ACHN (cell line): ENCODE measurements at places on chromosomes 11 and 22.

DNA sequence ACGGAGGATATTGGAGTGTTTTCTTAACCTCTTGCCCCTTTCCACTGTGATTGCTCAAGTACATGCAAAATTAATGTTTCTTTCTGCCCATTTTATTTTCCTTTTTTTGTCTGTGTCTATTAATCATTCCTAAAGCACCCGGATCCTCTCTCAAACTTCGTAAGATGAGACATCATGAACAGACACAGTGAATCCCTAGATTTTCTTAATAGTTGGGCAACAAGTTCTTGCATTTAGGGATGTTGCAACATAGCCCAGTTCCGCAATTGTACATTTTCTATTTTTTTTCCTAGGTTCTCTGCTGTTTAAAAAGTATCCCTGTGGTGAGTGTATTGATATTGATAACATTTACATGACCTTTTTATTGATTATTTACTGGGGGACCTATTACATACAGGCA is 2.9 kb downstream of the FAM111A start:
- no peak for DNase-seq

DNA sequence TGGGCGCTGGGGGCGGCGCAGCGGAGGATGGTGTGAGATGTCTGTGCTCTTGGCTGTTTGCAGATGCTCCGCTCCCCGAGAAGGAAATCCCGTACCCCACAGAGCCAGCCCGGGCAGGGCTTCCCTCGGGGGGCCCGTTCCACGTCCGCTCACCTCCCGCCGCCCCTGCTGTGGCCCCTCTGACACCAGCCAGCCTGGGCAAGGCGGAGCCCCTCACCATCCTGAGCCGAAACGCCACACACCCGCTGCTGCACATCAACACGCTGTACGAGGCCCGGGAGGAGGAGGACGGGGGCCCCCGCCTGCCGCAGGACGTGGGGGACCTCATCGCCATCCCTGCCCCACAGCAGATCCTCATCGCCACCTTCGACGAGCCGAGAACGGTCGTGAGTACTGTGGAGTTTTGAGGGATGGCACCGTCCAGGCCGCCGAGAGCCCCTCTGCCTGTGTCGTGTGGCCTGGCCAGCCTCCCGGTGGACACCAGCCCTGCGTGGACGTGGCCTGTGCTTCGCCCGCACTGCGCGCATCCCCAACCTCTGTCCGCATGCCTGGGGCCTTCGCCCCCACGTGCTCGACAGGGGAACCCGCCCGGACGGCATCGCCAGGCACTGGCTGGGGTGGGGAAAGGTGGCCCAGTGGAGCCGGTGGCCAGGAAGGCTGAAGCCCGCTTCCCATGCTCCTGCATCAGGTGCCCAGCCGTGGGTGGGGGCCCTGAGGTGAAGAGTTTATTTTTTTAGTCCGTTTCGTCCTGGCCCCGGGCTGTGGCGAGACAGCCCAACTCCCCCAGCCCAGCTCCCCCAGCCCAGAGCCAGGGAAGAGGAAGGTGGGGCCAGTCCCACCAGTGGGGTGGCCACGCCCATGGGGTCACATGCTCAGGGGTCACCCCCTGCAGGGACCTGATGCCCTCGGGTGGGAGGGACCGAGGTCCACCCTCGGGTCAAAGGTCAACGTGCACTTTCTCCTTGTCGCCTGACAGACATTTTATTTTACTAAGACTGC is 6.5 kb upstream of the TRABD start:
- DNase-seq: no peak

GRCh38 chr11:88068848-88069554 is 106.2 kb downstream of the RAB38 start:
- no peak for DNase-seq

DNA sequence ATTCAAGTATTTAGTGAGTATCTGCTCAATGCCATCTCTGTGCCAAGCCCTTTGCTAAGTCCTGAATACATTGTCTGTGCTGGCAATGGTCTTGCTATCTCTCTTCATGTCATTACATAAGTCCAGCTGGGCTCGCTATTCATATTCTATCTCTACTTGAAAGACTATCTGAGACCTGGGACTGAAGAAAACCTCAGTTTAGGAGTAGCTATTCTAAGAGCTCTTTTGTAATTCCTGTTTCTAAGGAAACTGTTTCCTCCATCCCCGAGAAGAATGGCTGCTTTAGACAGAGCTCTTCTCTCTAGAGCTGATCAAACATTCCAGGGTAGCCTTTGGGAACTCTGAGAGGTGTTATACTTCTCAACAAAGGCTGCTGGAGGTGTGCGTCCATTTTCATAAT is 33.0 kb downstream of the SLC17A6 start:
- DNase-seq: no peak

- no peak for DNase-seq
Observed at GRCh38 chr11:114286229-114286628, 10.0 kb upstream of the NNMT start.

DNA sequence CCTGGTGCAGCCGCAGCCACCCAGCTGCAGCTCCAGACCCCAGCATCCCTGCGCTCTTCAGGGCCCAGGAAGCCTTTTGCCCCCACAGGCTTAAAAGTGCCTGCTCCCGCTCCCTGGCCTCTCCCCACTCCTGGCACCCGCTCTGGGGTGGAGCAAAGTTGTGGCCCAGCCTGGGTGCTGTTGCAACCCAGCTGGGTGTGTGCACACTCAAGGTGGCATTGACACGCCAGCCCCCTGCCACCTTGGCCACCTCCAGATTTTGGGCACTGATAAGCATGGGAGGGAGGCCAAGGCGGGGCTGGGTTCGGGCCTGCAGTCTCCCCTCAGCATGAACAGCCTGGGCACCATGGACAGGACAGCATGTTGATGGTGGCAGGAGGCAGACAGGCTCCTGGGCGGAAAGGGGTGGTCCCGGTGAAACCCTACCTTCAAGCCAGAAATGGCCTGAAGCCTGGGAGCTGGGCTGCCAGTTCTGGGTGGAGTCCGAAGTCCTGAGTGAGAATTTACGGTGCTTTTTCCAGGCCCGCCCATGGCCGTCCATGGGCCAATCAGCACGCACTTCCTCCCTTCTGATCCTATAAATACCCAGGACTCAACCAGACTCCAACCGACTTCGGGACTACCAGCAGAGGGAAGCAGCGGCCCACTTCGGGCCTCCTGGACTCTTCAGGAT is 23.6 kb upstream of the RNASEH2C start:
- peak; percentile 10 for DNase-seq

DNA sequence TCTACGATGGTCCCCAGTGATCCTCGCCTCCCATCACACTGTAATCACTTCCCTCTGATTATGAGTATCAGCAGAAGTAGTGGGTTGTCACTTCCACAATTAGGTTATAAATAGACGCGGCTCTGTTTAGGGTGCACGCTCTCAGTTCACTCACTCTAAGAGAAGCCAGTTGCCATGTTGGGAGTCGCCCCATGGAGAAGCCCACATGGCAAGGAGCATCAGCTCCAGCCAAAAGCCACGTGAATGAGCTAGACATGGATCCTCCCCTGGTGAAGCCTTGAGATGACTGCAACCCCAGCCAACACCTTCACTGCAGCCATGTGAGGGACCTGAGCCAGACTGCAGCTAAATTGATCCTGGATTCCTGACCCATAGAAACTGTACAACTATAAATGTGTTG is 26.4 kb upstream of the MYOD1 start:
- DNase-seq: no peak

DNA sequence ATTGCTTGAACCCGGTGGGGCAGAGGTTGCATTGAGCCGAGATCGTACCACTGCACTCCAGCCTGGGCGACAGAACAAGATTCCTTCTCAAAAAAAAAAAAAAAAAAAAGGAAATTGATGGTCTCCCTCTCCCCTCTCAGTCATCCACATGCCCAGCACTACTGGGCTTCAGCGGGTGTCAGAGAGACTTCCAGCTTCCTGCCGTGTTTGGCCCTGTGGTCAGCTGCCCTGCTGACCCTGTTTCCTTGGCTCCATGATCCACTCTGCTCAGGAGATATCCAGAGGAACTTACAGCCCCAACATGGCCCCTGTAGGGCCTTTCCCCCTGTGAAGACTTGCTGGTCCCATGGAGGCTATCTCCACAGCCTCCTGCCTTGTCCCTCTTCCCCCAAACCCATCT is 6.1 kb upstream of the PNPLA3 start:
- DNase-seq: no peak

DNA sequence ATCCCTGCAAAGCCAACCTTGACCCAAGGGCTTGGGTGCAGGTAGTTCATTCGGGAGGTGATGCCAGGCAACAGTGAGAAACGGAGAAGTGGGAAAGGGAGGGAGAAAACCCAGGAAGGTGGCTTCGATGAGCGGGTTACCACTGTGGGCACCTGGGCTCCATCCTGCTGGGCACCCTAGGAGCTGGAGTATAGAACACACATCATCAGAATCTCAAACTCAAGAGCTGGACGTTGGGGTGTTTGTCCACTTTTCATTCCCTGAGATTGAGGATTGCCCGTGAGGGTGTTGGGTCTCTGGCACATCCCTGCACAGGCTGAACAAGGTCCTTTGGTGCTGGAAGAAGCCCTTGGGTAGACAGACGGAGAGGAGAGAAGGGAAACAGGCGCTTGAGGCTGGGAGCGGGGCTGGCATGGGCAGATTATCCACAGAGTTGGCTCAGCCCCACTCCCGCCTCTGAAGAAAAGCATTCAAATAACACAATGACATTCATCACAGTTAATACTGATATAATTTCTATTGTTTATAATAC is 70.4 kb downstream of the LRRC32 start:
- no peak for DNase-seq

DNA sequence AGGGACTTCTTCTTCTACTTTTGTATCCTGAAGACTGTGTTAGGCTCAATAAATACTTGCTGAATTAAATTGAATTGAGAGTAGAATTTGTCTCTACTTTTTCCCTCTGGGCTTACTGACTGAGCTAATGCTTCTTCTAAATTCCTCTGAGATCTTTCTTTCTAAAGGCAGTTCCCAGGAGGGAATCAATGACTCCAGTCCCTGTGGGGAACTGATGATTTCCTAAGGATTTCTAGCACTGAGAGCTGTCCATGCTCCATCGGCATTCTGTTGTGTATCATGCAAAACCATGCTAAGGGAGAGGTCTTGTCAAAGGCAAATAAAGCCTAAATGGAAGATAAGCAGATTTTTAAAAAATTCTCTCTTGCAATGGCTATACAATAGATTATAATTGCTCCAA is 148.8 kb upstream of the KIRREL3 start:
- DNase-seq: no peak

DNA sequence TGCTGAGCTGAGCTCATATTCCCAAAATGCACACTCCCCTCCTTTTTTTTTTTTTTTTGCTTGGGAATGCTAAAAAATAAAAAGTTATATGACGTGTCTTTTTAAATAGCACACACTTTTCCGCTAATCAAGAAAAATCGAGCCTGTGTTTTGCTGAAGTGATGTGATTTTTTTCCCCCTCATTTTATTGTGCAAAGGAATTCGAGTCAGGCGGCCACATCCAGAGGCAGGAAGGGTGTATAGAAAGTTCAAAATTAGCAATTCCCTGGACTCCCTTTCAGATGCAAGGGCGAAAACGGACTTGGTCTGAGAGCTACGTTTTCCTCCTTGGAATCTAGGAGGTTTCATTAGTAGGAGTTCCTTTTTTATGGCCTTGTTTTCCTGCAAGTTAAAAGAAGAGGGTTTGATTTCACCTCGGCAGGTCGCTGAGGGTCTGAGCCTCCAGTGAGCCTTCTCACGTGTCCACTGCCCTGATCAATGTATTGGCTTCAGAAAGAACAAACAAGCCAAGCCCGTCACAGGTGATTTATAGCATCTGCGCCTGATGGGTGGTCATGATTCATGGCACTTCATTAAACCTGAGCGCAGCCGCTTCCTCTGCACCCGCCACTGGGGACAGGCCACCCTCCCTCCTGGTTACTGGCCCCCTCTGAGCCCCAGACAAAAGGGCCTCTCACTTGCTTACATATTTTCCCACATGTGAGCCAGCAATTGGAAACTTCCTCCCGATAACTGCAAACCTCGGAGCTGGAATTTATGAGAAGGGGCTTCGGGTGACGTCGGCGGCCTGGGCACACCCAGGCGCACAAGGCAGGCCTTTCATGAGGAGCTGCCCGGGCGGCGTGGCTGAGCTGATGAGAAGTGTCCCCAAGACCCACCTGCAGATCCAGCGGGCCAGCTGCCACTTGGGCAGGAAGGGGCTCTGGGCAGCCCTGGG is 64.4 kb upstream of the LINC01488 start:
- no peak for DNase-seq

DNA sequence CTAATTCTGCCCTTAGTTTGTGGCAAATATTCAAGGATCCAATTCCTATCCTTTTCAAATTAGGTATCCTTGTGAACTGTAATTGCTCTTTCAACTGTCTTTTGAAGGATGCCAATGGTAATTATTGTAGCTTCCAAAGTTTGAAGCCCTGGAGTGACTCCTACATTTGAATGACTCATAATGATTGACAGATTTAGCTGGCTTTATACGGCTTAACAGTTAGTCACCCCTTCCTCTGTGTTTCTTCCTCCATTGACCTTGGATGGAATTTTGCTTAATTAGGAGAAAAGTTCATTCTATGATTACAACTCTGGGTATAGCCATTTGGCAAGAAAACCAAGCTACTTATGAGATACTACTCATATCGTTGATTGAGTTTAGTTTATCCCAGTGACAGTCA is 639.3 kb upstream of the KIRREL3 start:
- DNase-seq: no peak

- DNase-seq: no peak
Observed at GRCh38 chr11:94658386-94658785, 91.2 kb downstream of the PIWIL4 start.

DNA sequence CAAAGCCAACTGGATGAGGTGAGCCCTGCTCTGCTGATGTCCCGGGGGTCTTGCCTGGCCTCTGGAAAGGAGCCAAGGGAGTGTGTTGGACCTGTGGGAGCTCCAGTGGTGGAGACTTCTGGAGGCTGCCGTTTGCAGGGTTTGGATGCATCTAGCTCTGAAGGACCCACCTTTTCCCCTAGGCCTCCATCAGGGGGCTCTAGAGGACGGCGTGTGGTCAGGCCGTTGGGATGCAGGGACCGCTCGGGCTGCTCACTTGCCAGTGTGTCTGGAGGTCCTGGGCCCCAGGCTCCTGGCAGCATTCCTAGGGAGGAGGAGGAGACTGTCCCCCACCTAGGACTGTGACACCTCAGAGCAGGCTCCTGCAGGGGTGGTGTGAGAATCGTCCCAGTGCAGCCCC is 58.3 kb downstream of the PRDM11 start:
- DNase-seq: no peak

- DNase-seq: no peak
Observed at GRCh38 chr11:93605642-93606041, 55.8 kb upstream of the CEP295 start.

- no peak for DNase-seq
Observed at GRCh38 chr22:48560389-48560751, 1267.3 kb downstream of the BRD1 start.

- DNase-seq: no peak
Observed at GRCh38 chr11:1165256-1166041, 7.7 kb downstream of the MUC5AC start.

- DNase-seq: no peak
Observed at GRCh38 chr11:12678991-12679390, 4.8 kb downstream of the TEAD1 start.

DNA sequence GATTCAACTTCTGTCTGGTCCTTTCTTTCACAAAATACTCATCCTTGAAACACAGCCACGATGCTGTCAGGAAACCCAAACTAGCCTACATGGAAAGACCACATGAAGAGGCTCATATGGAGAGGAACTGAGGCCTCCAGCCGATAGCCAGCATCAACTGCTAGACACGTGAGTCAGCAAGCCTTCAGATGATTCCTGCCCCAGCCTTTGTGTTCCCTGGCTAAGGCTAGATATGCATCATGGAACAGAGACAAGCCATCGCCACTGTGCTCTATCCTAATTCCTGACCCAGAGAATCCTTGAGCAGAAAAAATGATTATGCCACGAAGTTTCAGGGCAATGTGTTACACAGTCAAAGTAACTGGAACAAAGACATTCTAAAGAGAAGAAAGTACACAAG is 75.5 kb downstream of the ENTHD1 start:
- no peak for DNase-seq

GRCh38 chr11:116925050-116925449 is 87.6 kb upstream of the APOA1 start:
- DNase-seq: no peak
